ENCODE measurements at places on chromosomes 6 and 20.
A peak's percentile ranks its signal among the peaks of the same experiment; 100 is the strongest.

- DNase-seq = no peak
Observed at GRCh38 chr6:136820561-136820960, 1.8 kb upstream of the PEX7 start.

GRCh38 chr6:4299476-4299875 is 164.1 kb upstream of the ECI2 start:
- no peak for DNase-seq

GRCh38 chr6:127586372-127586771 is 9.4 kb downstream of the C6orf58 start:
- no peak for DNase-seq

DNA sequence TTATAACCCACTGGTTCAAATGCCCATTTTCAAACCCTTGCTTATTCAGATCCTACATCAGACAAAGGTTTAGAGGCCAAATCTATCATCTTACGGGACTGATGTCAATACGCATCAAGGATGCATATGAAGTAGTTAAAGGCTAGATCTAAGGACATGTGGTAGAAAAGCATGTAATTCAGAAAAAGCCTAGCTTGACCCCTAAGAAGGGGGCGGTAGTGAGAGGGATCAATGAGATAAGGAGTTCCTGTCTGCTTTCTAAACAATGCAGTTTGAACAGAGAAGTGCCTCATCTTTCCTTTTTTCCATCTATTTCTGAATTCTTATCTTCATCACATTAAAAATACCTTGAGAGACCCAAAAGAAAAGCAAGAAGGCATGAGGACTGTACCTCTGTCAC is 237.7 kb downstream of the ARHGAP18 start:
- DNase-seq = no peak

DNA sequence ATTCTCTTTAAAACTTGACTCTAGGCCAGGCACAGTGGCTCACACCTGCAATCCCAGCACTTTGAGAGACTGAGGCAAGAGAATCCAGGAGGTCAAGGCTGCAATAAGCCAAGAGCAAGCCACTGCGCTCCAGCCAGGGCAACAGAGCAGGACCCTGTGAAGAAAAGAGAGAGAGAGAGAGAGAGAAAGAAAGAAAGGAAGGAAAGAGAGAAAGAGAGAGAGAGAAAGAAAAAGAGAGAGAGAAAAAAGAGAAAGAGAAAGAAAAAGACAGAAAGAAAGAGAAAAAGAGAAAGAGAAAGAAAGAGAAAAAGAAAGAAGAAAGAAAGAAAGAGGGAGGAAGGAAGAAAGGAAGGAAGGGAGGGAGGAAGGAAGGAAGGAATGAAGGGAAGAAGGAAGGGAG is 76.7 kb downstream of the RIN2 start:
- DNase-seq = no peak

DNA sequence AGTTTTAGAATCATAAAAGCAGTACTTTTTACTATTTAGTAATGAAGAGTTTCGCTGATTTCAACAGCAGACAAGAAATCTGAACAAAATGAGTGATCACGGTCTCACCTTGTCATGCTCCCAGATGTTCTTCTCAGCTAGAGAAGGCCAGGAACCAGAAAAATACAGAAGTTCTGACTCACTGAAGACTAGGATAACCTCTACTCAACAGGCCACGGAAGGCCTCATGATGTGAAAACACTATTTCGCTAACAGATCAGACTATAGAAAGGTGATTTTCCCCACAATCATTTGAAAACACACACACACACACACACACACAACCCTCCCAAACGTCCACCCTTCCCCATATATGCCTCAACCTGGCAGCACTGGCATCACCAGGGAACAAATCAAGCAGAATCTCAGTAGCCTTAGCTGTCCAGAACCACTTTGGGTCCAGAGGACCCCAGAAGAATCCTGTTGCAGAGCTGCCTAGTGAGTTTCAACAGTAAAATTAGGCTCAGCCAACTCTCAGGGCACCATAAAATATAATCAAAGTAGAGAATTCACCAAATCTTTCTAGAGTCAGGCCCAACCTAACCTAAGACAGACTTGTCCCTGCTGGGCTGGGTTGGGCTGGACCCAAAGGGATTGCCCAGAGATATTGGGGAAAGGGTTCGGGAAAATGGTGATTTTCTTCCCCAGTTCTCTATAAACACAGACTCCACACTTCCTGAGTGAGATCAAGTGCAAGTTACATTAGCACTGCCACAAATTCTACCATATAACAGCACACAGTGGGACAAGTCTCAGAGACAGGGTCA is 7.9 kb downstream of the EXOC2 start:
- no peak for DNase-seq

GRCh38 chr6:127972815-127973214 is 72.0 kb upstream of the THEMIS start:
- peak; percentile 25 for DNase-seq

DNA sequence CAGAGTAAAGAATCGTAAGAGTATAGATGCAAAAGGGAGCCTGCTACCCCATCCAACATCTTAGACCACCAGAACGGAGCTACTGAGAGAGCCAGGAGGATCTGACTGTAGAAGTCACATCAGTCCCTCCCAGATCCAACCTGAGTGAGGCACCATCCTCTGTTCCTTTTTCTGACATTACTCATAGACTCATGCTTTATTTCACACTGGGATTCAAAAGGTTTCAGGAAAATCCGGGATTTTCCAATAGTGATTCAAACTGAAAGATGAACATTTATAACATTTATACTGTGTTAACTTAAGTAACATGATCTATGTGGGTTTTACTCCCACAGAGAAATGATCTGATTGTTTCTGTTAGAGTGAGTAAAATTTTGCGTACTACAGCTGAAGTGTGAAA is 868.6 kb upstream of the GJE1 start:
- DNase-seq = no peak

- no peak for DNase-seq
Observed at GRCh38 chr6:167719920-167720319, 106.8 kb upstream of the AFDN start.

GRCh38 chr6:79868098-79868722 is 79.1 kb downstream of the ELOVL4 start:
- no peak for DNase-seq

DNA sequence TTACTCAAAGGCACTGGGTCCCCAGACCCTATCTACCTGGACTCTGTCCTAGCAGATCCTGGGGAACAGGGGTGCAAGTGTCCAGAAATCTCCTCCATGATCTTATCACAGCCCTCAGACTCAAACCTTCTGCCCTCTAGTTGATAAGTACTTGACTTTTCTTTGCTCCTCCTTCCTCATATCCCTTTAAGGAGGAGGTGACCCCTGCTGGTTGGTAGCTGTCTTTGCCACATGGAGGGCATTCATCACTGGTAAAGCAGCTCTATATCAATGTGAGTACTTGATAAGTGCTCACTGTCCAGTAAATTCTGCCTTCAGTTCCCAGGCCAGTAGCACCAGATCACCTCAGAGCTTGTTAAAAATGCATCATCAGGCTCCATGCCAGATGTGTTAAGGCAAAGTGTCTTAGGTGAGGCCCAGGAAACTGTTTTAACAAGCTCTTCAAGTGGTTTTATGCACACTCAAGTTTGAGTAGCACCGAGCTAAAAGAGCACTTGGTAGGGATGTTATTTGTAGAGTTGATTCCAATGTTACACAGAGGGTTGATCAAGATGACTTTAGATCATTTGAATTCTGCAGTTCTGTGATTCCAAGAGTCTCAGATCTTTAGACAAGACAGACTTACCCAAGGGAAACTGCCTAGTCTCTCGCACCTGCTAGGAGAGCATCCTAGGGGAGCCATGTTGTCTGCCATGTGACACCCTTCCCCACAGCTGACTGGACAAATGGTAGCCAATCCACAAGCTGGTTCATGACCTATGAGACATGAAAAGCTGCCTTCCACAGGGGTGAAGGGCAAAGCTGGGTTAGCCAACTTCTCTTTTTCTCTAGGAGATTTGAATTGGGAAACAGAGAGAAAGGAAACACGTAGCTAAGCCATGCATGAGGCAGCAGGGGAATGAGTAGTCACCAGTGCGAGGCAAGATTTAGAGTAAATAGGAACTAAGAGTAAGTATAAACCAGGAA is 18.6 kb downstream of the TREML2 start:
- no peak for DNase-seq

- DNase-seq = no peak
Observed at GRCh38 chr6:56424542-56425083, 177.2 kb upstream of the COL21A1 start.

DNA sequence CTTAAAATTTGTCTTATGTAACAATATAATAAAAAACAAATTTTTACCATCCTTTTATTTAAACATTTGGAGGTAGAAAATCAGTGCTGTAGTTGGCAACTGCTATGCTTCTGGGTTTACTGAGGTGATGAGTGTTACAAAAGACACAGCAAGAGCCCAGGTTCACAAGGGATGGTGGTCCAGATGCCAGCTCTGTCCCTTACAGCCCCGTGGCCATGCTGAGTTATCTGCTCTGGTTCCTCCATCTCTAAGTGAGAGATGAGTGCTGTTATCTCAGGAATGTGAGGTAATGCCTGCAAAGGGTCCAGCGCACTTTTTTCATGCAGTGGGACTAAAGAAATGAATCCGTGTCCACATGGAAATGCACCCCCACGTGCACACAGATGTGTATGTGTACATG is 17.8 kb downstream of the SYNDIG1 start:
- DNase-seq = no peak

DNA sequence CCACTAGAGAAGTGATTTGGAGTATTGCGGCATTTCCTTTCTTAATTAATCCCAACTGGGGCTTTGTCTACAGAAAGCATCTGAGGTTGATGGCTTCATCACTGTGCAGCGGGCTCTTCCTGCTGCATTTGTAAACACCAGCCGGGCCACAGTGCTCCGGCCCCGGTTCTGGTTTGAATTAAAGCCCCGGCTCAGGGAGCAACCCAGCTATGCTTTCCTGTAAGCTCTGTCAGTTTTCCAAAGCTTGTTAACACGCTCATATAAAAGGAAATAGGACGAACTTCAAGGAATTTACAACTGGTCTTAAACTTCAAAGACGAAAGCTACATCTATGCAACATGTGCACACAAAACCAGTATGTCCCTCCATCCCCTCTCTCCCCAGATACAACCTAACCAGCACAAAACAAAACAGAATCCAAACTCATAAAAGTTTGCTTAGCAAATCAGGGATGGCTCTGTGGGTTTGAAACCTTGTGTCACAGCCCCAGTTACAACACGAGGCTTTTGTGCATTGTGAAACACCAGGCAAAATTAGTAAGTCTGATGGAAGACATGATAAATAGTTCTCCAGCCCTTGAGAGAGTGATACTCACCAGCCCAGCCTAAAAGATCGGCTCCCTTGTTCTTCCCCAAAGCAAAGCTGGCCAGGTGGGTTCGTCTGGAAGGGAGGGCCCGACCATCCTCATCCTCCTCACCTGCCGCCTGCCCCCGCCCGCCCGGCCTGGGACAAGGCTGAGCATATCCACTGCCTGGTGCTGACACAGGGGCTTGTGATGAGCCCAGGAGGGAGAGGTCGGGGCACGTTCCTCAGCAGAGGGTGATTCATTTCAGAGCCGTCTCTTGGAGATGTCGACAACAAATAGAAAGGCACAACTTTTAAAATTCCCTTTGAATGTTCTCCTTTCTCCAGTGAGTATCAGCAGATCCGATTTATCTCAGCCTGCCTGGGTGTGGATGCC is 197.9 kb downstream of the TFAP2C start:
- DNase-seq = no peak

DNA sequence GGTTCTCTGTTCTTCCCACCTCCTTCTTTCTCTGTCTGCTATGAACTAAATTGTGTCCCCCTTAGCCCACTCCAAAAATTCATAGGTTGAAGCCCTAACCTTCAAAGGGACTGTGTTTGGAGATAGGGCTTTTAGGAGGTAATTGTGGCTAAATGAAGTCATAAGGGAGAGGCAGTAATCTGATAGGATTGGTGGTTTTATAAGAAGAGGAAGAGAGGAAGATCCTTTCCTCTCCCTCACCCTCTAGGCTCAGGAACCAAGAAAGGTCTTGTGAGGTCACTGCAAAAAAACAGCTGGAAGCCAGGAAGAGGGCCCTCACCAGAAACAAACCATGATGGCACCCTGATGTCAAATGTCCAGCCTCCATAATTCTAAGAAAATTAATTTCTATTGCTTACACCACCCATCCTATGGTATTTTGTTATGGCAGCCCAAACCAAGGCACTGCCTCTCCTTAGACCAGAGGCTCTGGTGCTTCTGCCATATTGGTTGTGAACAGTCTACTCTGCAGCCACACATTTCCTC is 135.1 kb upstream of the COL21A1 start:
- DNase-seq = no peak

GRCh38 chr6:121868206-121868605 is 432.8 kb downstream of the GJA1 start:
- DNase-seq = no peak

DNA sequence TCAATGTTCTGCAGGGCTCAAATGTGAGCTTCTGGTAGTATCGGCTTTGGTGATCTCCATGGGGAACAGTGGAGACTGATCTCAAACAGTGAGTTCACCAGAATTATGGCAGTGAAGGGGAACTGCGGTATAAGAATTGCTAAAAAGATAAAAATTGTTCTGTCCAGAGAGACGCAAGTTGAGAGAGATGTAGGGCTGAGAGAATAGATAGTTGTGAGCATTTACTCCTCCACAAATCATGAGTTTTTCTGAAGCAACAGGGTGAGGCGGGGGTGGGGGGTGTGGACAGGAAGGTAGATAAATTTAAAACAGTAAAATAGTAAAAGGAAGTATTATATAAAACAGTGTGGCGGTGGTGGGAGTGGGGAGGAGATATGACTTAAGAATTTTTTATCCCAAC is 98.6 kb upstream of the NEDD9 start:
- no peak for DNase-seq

- DNase-seq = no peak
Observed at GRCh38 chr6:12916006-12916405, 199.4 kb downstream of the PHACTR1 start.

DNA sequence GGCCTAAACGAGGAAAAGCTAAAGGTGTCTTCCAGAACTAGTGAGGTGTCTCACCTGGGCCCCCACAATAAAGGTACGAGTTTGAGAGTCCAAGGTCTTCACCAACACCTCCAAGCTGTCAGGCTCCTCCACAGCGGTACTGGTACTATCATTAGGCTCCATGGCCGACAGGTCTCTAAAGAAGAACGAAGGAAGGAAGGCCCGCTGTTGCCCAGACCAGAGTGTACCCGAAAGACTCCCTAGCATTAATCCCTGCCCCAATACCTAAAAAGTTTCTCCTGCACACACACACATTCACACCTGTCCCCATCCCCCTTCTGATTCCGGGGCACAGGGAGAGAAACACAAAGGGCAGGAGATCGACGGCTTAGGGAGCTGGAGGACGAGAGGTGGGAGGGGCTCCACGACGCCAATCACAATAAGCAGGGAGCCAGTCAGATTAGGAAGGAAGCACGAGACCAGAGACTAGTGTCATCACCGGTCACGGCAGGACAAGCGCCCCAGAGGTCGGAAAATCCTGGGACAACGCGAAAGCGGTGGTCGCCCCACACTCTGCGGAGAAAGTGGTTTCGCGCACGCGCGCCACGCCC is 764 bp downstream of the BAG6 start:
- peak; percentile 53 for DNase-seq

- no peak for DNase-seq
Observed at GRCh38 chr6:35599761-35600658, 87.3 kb upstream of the TULP1 start.

GRCh38 chr6:7996538-7997111 is 67.6 kb downstream of the BLOC1S5 start:
- DNase-seq = no peak

- no peak for DNase-seq
Observed at GRCh38 chr6:135073217-135073616, 18.6 kb upstream of the HBS1L start.
